ENCODE measurements at places on chromosomes 5 and 9.

- DNase-seq = no peak
Measured at GRCh38 chr5:133129289-133129688, 77.5 kb downstream of the HSPA4 start.

GRCh38 chr9:94672811-94673487, 33.6 kb upstream of the FBP1 start:
- no peak for DNase-seq

GRCh38 chr5:92980491-92980890, 600.5 kb downstream of the NR2F1-AS1 start:
- no peak for DNase-seq

DNA sequence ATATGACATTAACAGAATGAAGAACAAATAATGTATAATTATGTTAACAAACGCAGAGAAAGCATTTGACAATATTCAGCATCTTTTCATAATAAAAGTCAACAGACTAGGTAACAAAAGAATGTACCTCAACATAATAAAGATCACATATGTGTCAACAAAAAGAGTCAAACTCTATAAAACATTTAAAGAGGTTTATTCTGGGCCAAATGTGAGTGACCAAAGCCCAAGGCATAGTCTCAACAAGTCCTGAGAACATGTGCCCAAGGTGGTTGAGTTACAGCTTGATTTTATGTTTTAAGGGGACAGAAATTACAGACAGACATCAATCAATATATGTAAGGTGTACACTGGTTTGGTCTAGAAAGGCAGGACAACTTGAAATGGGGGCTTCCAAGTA, 19.4 kb downstream of the BTNL8 start:
- DNase-seq = no peak

DNA sequence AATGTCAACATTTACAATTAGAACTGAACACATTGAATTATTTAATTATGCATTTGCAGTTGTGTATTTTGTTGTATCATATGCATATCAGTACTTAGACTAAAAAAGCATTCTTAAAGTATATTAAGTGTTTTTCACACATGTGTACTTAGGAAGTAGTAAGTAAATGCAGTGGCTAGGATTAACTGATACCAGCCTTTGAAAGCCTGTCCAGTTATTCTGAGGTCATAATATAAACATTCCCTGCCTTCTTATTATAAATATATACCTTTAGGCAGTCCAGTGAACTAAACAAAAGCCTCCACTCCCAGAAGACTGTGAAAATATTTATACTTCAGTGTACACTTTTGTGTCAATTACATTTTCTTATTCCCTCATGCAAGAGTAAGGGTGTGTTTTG, 83.8 kb downstream of the TLE4 start:
- DNase-seq = no peak

DNA sequence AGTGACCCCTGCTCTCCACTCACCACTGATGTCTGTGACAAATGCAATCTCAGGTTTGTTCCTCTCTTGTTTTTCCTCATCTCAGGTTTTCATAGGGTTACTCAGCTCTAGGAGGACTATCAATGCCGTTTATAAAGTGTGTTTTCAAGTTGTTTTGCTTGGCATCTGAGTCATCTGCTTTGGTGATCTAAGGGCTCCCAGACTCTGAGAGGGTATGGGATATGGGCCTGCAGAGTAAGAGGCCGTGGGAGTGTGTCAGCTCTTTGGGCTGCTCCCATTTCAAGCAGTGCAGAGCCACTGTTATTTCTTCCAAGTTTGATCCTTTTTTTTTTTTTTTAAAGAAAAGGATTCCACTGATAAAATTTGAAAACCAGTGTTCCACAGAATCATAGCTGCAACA, 46.3 kb downstream of the NNT start:
- no peak for DNase-seq

- DNase-seq = no peak
Measured at GRCh38 chr9:96618209-96619123, 1.2 kb downstream of the CDC14B start.

DNA sequence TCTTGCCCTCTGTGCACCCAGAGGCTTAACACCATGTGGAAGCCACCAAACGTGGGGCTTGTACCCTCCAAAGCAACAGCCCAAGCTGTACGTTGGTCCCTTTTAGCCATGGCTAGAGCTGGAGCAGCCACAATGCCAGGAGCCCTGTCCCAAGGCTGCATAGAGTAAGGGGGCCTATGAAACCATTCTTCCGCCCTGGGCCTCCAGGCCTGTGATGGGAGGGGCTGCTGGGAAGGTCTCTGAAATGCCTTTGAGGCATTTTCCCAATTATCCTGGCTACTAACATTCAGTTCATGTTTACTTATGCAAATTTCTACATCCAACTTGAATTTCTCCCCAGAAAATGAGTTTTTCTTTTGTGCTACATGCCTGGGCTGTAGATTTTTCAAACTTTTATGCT, 33.8 kb downstream of the CHSY3 start:
- no peak for DNase-seq

DNA sequence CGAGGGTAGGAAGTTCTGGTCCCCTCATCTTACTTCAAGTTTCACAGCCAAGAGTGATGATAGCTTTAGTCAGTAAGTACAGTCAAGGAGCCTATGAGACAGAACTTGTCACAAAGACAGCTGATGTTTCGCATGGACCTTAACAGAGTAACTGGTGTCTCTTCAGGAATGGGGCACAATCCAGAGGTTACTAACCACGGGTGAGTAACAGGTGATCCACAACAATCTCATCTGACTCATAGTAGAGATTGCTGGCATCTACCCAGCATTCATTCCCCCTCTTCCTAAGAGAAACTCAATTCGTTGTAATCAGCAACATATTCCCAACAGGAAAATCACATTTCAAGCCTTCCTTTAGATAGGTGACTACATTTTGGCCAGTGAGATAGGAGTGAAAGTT, 126.7 kb downstream of the SNX18 start:
- no peak for DNase-seq

GRCh38 chr9:95643619-95644018, 126.8 kb upstream of the PTCH1 start:
- DNase-seq = no peak

DNA sequence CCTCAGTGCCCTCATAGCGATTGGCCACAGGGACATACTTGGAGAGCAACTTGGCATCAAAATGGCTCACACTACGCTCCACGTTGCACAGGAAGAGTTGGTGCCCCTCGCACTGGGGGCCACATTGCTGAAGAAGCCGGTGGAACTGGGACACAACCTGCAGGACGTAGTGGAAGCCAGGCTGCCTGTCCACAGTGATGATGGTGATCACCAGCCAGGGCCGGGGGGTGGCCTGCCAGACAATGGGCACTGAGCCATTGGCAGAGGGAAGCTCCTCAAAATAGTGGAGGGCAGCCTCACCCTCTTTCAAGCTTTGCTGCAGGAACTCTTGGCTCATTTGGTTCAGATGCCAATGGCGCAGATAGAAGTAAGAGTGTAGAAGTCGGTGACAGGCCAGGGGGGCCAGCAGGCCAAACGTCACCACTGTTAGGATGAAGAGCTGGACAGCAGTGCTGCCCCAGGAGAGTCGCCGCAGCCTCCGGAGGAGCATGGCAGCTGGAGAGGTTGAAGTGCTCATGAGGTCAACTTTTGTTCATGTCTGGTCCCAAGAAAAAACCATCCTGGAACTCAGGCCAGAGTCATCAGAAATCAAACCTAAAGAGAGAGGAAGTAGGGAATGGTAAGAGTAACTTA, 41.1 kb upstream of the ALDOB start:
- no peak for DNase-seq

- no peak for DNase-seq
Measured at GRCh38 chr9:113464286-113464660, 746 bp downstream of the RGS3 start.

GRCh38 chr5:99590806-99591205, 662.0 kb upstream of the CHD1 start:
- no peak for DNase-seq

- DNase-seq = no peak
Measured at GRCh38 chr5:129664336-129664937, 83.5 kb upstream of the MINAR2 start.

DNA sequence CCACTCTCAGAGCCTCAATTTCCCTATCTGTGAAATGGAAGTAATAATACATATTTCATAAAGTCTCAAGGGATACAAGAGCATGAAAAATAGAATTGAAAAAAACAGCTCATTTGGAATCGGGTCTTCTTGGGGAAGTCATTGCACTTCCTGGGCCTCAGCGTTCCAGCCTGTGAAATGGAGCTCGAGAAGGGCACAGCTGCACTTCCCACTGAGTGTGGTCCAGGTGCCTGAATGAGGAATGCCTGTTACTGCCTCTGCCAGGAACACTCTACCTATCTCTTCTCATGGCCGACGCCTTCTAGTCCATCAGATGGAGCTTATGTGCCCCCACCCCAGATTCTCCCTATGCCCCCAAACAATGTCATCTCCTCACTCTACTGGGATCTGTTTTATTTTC, 924 bp upstream of the NEURL1B start:
- DNase-seq = no peak

GRCh38 chr9:77304543-77304942, 127.2 kb downstream of the VPS13A start:
- DNase-seq = no peak

GRCh38 chr5:122332599-122333555, 20.8 kb downstream of the SNCAIP start:
- no peak for DNase-seq

DNA sequence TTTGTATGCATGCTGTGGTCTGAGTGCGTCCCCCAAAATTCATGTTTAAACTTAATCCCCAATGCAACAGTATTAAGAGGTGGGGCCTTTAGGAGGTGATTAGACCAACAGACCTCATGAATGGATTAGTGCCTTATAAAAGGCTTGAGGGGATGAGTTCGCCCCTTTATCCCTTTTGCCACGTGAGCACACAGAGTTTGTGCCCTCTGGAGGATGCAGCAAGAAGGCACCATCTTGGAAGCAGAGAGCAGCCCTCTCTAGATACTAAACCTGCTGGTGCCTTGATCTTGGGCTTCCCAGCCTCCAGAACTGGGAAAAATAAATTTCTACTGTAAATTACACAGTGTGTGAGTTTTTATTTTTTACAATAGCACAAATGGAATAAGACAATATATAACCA, 177.1 kb upstream of the SPRY4 start:
- DNase-seq = no peak

DNA sequence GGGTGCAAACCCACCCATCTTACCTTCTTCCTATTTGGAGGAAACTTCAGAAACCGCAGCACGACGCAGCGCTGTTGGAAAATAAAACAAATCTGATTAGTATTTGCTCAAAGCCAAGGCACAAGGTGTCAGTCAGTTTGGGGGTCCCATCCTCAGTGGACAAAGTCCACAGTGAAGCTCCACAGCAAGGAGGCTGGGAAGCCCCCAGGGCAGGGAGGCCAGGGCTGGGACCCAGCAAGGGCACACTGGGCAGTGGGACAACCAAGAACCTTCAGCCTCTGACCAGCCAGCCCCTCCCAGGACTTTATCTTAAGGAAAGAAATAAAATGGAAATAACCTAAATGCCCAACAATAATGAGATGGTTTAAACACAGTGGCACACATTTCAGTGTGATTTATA, 11.3 kb downstream of the IPPK start:
- DNase-seq = no peak

GRCh38 chr5:103461243-103461642, 101.3 kb downstream of the NUDT12 start:
- no peak for DNase-seq

GRCh38 chr5:65820373-65820772, 98.4 kb downstream of the NLN start:
- DNase-seq = no peak

DNA sequence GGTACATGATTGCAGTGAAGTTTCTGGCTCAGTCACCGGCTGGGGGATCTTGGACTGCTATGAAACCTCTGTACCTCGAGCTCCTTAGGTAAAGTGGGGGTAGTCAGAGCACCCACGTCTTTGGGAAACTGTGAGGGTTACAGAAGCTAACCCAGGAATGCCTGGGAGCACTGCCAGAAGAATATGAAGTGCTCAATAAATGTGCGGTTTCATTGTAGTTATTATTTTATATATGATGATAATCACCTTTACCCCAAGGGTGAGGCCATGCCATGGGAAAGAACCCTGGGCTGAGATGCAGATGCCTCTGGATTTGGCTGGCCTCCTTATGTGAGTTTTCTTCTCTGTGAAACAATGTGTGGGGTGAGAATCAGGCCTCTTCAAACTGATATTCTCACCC, 3.7 kb downstream of the NPR3 start:
- DNase-seq = no peak

DNA sequence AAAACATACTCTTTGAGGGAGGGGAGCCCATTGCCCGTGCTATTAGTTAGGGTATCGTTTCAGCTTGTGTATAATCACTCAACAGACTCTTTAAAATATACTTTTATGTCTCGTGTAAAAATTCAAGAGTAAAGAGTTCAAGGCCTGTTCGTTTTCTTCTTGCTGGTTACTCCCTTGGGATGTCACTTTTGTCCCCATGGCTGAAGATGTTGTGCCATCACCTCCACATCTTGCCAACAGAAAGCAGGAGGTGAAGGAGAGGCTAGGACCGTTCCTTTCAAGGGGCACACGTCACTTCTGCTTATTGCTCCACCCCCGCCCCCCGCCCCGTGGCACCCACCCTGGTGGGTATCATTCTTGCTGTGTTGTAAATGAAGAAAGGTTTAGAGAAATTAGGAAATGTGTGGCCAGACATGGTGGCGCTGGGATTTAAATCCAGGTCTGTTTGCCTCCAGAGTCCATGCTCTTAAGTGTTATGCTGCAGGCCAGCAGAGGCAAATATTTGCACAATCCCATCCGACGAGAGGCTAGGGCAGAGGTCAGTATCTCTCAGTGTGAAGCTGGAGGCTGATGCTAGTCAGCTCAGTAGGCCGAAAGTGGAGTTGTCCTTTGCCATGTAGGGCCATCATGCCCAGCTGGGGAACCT, 3.0 kb downstream of the MLANA start:
- no peak for DNase-seq

DNA sequence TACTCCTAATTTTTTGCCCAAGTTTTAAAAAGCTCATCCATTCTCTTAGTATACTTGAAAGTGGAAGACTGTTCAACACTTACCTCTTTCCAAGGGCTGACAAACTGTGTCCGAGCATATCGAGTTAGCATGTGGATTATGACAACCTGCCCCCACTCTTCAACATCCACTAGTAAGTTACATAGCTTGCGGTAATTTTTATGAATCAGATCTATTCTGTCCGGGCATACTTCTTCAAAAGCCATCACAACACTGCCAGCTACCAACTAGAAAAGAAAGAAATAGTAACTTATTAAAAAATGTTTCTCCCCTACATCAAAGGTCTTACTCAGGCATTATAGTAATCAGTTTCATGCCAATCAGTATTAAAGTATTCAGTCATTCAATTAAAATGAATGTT, 78.5 kb downstream of the AP3B1 start:
- no peak for DNase-seq

GRCh38 chr9:89705651-89706050, 100.8 kb downstream of the GADD45G start:
- no peak for DNase-seq

- DNase-seq = no peak
Measured at GRCh38 chr9:105302728-105303127, 58.3 kb downstream of the SLC44A1 start.
